ENCODE measurements at places on chromosomes 11 and 22. TPM values are rescaled to one million over a fixed set of nuclear protein-coding genes. Genes with fewer than 3 reads are reported as not detected.
A peak's percentile ranks its signal among the peaks of the same experiment; 100 is the strongest.

- no peak for DNase-seq
These were observed 233.1 kb downstream of the CSNK2A3 start for GRCh38 chr11:11119917-11120316.

DNA sequence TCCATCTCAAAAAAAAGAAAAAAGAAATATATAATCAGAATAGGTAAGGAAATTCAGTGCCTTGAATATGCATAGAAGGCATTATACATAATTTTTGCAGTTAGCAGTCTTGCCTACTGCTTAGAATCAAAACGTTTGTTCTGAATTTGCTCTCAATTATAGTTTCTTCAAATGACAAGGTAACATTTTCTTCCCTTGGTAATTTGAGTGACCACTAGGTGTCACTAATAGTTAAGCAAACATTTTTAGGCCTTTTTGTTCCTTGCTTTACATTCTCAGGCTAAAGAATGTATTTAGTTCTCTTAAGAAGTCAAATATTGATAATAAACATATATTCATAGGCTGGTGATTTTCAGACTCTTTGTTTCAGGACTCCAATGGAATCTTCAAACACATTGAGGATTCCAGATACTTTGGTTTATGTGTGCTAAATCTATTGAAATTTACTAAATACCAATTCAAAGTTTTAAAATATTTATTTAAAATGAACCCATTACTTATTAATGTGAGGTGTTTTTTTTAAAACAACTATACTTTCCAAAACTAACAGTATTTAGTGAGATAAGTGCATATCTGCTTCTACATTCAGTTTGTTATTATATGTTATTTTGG, 55.0 kb upstream of the DEPDC7 start:
- DNase-seq = peak; percentile 71

DNA sequence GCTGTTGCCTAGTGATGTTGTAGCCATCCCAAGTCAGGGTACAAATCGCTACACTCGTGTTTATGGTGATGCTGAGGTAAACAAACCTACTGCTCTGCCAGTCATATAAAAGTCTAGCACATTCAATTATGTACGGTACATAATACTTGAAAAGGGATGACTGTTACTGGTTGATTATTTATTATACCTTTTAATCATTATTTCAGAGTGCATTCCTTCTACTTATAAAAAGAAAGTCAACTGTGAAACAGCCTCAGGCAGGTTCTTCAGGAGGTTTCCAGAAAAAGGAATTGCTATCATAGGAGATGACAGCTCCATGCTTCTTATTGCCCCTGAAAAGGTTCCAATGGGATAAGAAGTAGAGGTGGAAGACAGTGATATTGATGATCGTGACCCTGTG, 652.5 kb upstream of the KIRREL3 start:
- DNase-seq = no peak

DNA sequence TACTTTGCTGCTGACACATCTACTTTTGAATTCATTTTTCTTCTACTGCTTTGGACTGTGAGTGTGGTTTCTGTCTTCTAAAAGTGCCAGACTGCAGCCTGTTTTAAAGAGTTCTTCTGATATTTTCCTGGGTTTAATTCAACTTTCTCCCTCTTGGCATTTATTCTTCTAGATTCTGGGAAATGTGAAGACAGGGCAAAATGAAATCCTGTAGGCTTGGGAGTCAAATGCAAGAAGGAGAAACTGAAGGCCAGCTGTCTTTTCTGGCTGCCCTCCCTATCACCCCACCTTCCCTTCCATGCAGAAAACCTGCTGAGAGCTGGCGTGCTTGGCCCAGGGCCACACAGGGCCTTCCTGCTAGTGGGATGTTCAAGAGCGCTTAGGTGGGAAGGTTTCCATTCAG, 7.6 kb downstream of the ZNF70 start:
- DNase-seq = no peak

DNA sequence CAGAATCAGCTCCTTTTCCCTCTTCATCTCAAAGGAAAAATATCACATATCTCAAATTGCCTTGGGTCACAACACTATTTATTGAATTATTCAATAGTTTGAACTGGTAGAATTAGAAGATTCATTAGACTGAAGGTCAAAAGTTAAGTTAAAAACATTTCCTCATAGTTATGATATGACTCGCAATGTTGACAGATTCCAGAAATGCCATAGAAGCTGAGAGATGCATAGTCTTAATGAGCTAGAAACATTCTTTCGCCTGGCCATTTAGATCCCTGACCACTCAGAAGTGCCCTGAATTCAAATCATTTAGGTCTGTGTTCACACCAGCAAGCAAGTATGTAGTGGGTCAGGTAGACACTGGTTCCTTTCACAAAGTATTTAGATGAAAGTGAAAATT, 44.4 kb downstream of the FAT3 start:
- DNase-seq = peak; percentile 42

DNA sequence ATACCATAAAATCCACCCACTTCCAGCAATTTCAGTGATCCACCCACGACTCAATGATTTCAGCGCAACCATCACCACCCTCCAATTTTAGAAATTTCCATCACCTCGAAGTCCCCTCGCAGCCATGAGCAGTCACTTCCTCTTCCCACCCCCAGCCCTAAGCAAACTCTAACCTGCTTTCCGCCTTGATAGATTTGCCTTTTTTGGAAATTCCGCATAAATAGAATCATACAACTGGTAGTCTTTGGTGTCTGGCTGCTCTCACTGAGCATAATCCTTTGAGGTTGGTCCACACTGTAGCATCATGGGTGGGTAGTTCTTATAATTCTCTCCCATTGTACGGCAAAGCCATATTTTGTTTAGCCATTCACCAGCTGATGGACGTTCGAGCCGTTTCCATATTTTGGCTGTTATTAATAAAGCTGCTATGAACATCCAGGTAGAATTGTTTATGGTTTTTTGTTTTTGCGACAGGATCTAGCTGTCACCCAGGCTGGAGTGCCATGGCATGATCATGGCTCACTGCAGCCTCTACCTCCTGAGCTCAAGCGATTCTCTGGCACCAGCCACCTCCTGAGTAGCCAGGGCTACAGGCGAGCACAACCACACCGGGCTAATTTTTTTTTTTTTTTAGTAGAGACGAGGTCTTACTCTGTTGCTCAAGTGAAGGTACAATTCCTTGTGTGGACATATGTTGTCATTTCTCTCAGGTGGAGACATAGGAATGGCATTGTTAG, 16.0 kb downstream of the PIM3 start:
- no peak for DNase-seq

GRCh38 chr22:17779286-17780115, 5.2 kb upstream of the BID start:
- no peak for DNase-seq

Gene SLC22A12
- not detected for total RNA-seq

Gene CECR2
- total RNA-seq = not detected

- peak; percentile 64 for DNase-seq
These were observed 7.5 kb downstream of the P2RX3 start for GRCh38 chr11:57345555-57346211.

Gene OR10W1
- total RNA-seq = not detected

Gene POU2AF3
- total RNA-seq = not detected

DNA sequence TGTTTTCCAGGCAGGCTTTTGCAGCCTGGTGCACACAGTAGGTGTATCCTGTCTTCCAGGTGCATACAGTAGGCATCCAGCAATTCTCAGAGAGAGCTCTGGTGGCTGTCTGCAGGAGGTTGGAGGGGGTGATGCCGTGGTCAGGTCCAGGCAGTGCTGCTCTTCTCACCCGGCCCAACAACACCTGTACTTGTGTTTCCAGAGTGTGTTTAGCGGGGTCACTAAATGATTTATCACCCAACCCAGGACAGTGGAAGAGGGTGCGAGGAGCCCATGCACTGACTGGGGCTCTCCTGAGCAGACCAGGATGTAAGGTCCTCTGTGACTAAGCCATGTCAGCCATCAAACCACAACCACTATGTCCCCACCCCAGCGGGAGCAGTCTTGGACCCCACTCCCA, 18.6 kb upstream of the FGF3 start:
- no peak for DNase-seq

DNA sequence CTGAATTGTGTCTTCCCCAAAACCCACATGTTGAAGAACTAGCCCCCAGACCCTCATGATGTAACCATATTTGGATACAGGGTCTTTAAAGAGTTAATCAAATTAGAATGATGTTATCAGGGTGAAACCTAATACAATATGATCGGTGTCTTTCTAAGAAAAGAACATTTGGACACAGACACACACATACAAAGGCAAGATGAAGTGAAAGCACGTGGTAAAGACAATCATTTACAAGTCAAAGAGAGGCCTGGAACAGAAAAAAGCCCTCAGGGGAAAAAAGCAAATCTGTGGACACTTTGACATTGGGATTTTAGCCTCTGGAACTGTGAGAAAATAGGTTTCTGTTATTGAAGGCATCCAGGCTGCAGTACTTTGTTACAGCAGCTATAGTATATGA, 733.4 kb downstream of the JRKL start:
- no peak for DNase-seq

Gene PRR33
- total RNA-seq = not detected

- no peak for DNase-seq
These were observed 6.0 kb downstream of the DENND6B start for GRCh38 chr22:50320671-50321325.

DNA sequence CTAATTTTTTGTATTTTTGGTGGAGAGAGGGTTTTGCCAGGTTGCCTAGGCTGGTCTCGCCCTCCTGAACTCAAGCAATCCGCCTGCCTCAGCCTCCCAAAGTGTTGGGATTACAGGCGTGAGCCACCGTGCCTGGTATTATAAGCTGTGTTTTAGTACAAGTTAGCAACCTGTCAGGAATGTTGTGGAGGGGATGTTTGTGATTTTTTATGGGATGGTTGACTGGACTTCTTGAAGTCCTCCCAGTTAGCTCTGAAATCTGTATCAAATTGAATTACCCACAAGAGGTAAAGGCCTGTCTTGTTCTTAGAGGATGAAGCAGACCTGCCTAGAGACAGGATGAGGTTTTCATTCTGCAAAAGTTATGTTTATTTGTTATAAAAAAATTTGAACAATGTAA, 34.1 kb upstream of the IL18BP start:
- no peak for DNase-seq

Gene CKAP5
- total RNA-seq = 82.8 TPM

Gene NDUFA6
- total RNA-seq = 48.8 TPM

Gene NCF4
- not detected for total RNA-seq

- DNase-seq = peak; percentile 30
These were observed 15.3 kb downstream of the RCOR2 start for GRCh38 chr11:63901660-63902059.

Gene OR52I2
- not detected for total RNA-seq

DNA sequence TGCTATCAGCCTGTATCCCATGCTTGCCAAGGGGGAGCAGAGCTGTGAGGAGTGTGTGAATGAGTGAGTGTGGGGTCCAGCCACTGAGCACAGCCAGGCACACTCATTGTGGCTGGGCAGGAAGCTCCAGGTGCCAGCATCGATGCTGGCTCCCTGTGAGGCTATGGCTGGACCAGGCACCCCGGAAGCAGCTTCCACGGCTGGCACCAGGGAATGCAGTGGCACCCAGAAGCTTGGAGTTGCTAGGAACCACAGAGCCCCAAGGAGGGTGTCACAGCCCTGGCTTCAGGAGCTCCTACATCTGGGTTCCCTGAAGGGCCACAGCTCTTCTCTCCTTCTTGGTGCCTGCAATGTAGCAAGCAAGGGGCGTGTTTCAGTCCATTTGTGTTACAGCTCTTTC, 625.9 kb upstream of the RAG2 start:
- no peak for DNase-seq

- DNase-seq = peak; percentile 42
These were observed 32.3 kb downstream of the ARHGAP42 start for GRCh38 chr11:100719362-100719761.

- DNase-seq = no peak
These were observed 21.0 kb upstream of the PPP6R3 start for GRCh38 chr11:68439355-68440065.

GRCh38 chr22:20107471-20107901, 8.4 kb upstream of the RANBP1 start:
- no peak for DNase-seq

Gene GLYATL2
- total RNA-seq = 0.36 TPM

GRCh38 chr11:61045271-61045670, 57.0 kb upstream of the CD5 start:
- no peak for DNase-seq

Gene APOC3
- not detected for total RNA-seq

All from IMR-90 (cell line).